HEK293T (cell line): ENCODE measurements at places on chromosomes 12 and 14.

DNA sequence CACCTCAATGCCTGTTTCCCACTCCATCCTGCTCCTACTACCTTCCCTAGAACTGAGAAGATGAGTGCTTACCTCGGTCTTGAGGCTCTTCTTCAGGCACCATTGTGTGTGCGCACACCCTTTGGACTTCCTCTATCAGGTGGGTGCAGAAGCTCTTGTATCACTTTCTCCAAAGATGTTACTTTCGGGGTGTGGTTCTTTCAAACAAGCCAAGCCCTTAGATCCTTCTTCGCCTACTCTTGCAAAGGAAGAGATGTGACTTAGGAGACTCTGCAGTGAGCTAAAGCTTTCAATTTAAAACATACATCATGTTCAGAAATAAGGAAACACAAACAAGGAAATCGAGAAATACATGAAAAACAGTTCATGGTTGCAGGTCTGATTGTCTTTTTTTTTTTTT lies at the start of gene CLEC4C:
TSS of gene CLEC4C (minus strand) at position 130 of the 400 bp plus-strand sequence. CDS start at position 103, 27 bp downstream.
- DNase-seq: no peak

DNA sequence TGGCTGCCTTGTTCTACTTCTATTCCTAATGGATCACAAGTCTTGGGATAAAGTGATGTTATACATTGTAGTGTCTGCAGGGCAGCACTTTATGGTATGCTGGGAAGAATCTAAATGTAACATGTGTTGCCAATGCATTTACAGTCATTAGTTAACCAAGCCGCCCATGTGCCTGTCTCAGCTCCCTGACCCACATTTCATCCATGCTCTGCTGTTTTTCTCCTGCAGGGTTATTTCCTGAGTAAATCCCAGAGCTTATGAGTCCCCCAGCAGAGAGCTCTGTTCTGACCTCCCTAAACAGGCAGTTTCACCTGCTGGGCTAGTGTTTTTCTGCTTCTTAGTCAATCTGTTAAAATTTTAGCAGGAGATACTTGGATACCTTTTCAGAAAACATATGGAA lies 4.4 kb upstream of the TMTC2 start:
- no peak for DNase-seq

DNA sequence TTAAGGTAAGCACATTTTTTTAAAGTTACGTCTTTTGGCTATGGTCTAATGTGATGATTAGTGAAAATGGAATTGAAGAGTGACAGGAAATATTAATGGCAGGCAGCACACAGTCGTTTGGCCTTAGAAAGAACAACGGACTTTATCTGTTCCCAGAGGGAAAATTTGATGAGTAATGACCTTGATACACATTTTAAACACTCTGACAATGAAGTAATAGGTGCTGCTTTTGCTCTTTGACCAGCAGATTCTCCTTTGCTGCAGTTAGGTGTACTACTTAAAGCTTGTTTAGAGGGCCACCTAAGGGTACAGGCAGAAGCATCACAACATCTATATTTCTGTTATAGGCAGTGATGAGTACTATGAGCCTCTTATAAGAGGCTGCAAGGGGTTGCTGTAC lies 27.1 kb upstream of the RNU6-8 start:
- DNase-seq: no peak

GRCh38 chr12:104672096-104672445 lies 215.3 kb downstream of the CHST11 start:
- no peak for DNase-seq

- no peak for DNase-seq
Observed at GRCh38 chr14:106875503-106875902, 1349.1 kb downstream of the TMEM121 start.

DNA sequence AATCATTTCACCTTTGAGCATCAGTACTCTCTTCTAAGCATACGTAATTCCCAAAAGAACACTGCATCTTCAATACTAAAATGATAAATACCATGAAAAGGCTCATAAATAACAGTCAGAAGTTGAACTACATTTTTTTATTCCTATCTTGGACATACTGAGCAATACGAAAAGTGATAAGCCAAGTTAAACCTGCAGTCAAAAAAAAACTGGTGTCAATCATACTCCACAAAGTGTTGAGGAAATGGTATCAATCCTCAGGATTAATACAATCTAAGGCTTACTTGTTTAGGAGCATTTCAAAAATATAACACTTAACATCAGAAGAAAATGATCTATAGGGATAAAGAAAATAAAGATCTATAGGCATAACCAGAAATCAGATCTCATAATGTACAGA lies 5.5 kb downstream of the BTG1 start:
- no peak for DNase-seq

GRCh38 chr14:102986810-102987579 lies 64.5 kb downstream of the AMN start:
- no peak for DNase-seq

- no peak for DNase-seq
Observed at GRCh38 chr12:12715459-12716150, 1.6 kb upstream of the CDKN1B start.

- DNase-seq: no peak
Observed at GRCh38 chr14:90812109-90812508, 4.1 kb downstream of the TTC7B start.

DNA sequence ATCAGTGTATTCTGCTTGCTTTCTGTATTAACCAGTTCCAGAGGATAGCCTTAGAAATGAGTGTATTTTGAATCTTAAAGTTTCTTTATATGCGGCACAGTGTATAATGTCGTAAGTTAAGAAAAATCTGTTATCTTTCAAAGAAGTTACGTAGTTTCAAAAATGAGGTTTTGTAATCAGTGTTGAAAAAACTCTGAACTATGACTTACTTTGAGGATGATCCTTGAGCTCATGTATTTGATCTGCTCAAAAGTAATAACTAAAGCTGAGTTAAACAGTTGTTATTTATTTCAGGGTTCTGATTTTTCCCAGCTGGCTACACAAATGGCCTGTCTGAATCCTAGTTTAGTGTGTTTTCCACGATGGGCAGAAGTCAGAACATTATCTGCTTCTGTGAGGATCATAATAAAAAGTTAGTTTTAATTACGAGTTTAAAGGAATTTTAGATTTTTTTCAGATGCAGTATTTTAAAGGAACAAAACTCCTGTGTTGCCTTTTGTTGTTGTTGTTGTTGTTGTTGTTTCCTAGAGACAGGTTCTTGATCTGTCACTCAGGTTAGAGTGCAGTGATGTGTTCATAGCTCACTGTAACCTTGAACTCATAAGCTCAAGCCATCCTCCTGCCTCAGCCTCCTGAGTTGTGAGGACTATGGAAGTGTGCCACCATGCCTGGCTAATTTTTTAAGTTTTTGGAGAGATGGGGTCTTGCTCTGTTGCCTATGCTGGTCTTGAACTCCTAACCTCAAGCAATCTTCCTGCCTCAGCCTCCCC lies 52.9 kb downstream of the GPATCH2L start:
- DNase-seq: no peak

DNA sequence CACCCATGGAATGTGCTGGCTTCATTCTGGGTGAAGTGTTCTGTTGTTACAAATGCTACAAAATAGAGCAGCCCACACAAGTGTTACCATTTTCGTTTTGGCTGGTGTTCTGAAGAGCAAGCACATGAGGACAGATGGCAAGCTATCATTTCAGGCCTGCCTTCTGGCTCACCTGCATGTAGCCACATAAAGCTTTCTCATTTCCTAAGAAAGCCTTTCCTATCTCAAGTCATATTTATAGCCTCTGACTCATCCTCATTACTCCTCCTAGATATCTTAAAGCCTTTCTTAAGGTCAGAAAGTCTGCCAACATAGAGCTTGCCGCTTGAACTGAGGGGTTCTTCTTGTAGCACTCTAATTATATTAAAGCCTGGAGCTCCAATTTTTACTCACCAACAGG lies 89.0 kb downstream of the PTPRR start:
- DNase-seq: no peak

DNA sequence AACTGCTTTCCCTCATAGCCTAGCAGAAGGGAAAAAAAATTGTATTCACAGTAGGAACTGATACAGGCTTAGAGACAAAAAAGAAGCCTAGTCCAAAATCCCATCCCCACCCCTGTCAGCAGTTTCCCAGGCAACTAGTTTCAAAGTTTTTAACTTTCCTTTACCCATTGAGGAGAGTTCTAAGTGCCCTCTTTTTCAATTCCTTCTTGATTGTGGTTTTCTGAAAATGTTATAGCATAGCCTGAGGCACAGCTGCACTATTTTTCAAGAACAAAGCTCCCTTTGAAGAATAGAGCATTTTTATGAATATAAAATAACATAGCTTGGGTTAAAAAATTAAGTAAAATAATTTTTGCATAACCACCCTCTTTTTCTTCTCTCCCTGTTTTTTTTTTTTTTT lies 81.6 kb downstream of the IPO8 start:
- DNase-seq: no peak

- DNase-seq: no peak
Observed at GRCh38 chr14:61568572-61569011, 126.7 kb upstream of the HIF1A start.

DNA sequence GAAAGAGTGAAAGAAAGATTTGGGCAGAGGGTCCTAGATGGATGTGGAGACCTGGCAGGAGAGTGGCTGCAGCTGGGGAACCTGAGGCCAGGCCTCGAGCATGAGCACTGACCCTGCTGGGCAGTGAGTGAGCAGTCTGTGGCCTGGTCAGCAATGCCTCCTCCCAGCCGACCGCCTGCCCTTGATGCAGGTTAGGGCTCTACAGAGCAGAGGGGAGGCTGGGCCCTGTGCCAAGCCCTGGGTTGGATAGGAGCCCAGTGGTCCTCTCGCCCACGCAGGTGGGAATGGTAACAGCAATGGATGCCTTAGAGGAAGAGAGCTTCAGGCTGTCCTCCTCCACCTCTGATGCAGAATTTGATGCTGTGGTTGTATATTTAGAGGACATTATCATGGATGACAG lies 59.8 kb downstream of the RAB35 start:
- DNase-seq: no peak

- no peak for DNase-seq
Observed at GRCh38 chr12:116331876-116332275, 54.4 kb upstream of the MED13L start.

GRCh38 chr12:124551268-124552144 lies 15.9 kb downstream of the NCOR2 start:
- DNase-seq: peak; percentile 78

DNA sequence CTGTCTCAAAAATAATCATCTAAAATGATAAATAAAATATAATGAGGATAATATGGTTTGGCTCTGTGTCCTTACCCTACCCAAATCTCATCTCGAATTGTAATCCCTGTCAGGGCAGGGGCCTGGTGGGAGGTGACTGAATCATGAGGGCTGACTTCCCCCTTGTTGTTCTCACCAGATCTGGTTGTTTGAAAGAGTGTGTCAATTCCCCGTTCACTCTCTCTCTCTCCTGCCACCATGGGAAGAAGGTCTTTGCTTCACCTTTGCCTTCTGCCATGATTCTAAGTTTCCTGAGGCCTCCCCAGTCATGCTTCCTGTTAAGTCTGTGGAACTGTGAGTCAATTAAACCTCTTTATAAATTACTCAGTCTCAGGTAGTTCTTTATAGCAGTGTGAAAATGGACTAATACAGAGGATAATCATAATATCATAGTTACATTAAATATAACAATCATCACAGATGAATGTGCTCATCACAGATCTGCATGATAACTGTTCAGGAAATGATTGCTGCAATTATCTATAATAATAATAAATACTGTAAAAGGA lies 12.6 kb downstream of the EFCAB11 start:
- no peak for DNase-seq

- DNase-seq: no peak
Observed at GRCh38 chr14:21978999-21979314, 305.3 kb upstream of the OR4E1 start.

GRCh38 chr14:51879170-51879569 lies 18.8 kb downstream of the GNG2 start:
- DNase-seq: no peak

- DNase-seq: no peak
Observed at GRCh38 chr14:93629643-93630042, 158.6 kb downstream of the PRIMA1 start.

DNA sequence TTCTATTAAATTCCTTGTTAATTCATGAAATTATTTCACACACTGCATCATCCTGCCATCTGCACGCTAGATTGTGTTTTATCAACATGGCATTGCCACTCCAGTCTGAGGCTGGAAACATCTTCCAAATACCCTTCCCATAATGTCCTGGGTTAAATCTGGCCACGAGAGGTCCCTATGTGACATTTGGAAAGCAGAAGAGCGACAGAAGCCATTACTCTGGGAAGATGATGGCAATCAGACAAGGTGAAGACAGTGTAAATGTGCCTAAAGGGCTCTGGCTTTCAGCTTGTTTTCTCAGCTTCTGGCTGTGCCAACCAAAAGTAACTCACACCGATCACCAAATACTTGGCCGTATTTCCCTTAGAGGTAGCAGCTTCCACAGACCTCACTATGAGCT lies 144.8 kb downstream of the CAPZA3 start:
- DNase-seq: no peak

GRCh38 chr12:128450810-128451209 lies 183.8 kb downstream of the TMEM132C start:
- no peak for DNase-seq

DNA sequence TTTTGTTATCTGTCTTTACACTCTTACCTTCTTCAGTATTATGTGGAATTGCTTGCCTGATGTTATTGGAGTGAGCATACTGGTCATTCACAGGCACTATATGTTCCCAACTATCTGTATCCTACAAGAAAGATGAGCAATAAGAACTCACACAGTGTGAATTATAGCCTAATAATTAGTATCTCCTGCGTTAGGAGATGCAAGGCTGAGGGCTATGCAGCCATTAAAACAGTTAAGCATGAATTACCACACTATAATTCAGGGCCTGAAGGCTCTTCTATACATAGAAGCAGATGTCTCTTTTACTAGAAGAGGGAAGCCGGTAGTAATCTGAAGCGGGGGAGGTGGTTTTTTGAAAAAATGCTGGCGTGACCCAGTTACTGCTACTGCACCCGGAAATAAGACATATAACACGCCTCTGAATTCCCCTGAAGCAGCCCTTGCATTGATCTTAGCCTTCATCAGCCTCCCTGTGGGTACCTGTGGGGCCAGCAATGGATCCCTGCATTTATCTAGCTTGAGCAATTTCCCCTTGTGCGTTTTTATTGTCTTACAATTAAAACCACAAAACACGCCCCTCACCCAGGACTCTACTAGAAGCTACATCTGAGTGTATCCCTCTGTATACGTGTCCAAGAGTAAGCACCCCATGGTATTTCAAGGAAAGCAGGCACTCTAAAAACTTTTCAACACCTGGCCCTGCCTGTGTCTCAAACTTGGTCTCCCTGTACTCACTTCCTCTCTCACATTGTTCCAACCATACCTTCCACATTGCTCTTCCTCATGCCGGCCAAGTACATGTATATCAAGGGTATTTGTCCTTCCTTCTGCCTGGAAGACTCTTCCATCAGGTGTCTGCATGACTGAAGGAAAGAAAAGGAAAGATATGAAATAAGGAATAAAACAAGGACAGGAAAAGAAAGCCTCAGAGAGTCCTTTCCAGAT lies 210.9 kb upstream of the ARID2 start:
- DNase-seq: no peak

- no peak for DNase-seq
Observed at GRCh38 chr12:114945351-114945750, 261.4 kb upstream of the TBX3 start.

DNA sequence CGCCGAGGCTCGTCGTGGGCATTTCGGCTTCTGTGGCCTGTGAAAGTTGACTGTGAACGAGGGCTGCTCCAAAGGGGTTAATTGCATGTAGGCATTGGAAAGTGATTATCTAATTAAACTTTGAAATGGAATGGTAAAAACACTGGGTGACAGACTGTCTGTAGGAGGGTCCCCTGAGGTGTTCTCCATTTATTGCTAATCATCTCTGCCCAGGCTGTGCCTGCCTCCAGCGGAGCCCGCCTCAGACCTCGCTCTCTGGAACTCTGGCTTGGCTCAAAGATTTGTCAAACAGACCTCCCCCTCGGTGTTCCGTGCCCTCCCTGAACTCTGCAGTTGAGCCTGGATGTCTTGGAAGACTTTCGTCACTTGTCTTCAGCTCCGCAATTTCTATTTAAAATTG lies 50.2 kb upstream of the VRK1 start:
- DNase-seq: no peak
